Calu3 (cell line): ENCODE measurements at places on chromosomes 11 and 22.

GRCh38 chr11:103889679-103890078 lies 146.8 kb upstream of the DDI1 start:
- no peak for DNase-seq

DNA sequence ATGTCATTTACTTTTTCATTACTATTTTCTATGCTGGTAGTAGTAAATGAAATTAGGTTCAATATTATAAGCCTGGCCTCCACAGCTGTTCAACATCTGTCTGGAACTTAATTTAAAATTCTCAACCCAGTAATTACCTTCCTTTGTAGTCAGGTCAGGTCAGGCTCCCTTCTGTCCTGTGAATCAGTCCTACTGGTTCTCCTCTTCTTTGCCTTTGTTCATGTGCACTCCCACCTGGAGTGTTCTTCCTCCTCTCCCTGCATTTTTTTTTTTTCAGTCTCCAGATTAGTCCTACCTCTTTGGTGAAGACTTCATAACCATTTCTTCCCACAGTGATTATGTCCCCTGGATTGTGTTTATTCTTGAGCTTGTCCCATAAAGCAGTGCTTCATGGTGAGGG lies 67.9 kb downstream of the DKK3 start:
- DNase-seq: no peak

DNA sequence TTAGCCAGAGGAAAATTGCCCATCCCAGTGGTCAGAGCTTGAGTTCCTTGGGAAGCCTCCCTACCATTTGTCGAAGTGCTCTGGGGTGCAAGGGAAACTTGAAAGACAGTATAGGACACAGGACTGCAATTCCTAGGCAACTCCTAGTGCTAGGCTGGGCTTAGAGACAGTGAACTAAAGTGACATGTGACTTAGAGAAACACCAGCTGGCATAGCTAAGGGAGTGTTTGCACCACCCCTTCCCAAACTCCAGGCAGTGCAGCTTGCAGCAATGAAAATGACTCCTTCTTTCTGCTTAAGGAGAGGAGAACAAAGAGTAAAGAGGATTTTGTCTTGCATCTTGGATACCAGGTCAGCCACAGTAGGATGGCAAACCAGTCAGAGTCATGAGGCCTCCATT lies 388.0 kb downstream of the DYNC2H1 start:
- DNase-seq: no peak

DNA sequence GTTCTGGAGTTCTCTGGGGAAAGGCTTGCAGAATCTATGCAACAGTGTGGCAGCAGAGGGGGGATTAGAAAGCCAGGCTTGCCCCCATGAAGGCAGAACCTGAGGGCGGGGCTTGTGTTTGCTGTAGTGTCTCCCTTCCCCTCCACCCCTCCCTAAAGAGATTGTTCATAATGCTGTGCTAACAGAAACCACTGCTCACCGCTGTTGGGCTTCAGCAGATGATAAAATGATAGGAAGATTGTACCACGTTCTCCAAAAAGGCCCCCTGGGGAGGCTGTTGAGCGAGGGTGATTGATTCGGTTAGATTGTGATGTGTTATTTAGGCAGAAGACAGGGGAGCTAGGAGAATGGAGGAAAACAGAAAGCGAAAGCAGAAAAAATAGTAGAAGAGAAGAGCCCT lies 215.2 kb upstream of the NCAM1 start:
- DNase-seq: no peak

- DNase-seq: no peak
These were observed 29.7 kb upstream of the KRTAP5-6 start for GRCh38 chr11:1667121-1667850.

DNA sequence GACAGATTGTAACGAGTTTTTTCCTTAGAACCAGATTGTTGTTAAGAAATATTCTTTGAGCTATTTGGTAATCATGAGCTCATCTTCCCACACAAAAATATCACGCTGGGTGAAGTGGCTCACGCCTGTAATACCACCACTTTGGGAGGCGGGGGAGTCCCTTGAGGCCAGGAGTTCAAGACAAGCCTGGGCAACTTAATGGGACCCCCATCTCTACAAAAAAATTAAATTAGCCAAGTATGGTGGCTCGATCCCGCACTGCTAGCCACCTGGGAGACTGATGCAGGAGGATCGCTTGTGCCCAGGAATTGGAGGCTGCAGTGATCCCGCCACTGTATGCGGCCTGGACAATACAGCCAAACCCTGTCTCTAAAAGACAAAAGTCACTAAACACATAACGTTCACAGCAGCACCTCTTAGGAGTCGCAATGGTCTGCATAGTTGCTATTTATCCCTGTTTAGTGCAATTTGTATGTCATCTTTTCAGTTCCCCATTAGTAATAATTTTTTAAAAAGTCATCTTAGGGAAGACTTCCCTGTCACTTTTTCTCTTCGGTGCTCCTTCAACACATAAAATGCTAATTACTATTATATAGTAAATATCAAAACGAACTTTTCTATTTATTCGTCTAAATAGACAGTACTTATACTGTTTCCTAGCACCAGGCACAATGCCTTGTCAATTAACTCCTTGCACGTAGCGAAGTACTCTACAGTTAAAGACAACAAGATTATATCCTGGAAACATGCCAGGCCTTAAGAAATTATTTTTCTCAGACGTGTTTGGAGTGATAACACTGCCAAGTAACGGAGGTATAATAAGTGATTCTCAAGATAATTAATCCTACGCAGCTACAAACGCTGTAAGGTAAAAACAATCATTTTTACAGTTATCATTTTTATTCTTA lies 1.1 kb downstream of the ST13 start:
- DNase-seq: no peak

DNA sequence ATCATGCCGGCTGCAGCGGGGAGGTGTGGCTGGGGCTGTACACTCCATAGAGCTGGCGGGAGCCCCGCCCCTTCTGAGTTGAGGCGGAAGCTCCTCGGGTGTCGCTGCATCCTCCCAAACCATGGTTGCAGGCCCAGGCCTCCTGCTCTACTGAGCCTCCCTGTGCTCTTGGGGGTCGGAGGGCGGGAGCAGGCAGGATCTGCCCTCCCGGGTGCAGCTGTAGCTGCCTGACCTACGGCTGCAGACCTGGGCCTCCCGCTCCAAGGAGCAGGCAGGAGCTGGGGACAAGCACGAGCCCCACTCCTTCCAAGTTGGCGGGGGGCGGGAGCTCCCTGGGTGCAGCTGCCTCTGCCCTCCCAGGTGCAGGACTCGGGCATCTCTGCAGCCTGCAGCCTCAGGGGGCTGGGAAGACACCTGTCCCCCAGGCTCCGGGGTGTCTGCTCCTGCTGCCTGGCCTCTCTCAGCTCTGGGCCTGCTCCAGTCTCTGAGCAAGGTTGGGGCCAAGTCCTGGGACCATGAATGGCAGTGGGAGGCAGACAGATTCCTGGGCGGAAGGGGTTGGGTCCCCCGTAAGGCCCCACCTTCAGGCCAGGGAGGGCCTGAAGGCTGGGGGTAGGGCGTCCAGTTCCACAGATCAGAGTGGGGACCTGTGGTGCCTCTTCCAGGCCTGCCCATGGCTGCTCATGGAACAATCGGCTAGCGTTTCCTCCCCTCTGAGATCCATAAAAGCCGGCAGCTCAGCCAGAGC lies 46.4 kb upstream of the SC5D start:
- DNase-seq: no peak
